ENCODE measurements at places on chromosomes 5 and 9.

DNA sequence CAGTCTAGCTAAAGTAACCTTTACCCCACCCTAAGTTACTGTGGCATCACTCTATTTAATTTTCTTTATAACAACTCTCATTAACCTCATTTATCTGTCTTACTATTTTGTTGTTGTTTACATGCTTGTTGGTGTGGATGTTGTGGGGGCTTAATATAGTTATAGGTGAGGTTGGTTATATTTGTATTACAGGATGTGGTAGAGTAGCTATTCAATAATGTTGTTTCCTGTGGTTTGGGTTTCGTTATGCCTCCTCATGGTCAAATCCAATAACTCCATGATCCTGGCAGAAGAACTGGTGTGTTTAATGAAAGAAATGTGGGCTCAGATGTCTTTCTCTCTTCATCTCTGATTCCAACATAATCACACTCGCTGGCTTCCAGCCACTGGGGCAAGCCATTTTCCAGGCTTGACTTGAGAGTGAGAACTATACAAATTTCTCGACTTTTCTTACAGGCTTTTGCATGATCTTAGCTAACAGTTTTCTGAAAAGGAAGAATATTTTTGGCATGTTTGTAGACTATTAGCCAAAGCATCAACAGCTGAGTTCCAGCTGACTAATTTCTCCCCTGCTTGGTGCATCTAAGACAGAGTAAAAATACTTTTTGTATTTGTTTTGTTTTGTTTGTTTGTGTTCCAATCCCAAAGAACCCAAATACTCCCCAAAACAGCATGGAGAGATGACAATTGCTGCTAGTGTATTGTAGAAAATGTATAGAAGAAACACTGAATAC lies 303.7 kb upstream of the PAPPA start:
- no peak for DNase-seq

DNA sequence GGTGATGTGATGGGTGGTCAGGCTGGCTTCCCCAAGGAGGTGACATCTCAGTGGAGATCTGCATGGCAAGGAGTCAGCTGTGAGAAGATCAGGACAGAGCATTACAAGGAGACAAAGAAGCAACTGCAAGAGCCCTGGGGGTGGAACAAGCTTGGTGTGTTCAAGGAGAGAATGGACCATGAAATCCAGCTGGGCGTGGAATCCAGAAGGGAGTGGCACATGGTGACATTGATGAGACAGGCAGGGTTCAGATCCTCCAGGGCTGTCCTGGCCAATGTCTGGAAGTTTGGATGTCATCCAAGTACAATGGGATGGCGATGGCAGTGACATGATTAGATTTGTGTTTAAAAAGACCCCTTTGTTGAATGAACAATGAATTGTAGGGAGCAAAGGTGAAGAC lies 175.6 kb downstream of the MACROH2A1 start:
- DNase-seq, result no peak

DNA sequence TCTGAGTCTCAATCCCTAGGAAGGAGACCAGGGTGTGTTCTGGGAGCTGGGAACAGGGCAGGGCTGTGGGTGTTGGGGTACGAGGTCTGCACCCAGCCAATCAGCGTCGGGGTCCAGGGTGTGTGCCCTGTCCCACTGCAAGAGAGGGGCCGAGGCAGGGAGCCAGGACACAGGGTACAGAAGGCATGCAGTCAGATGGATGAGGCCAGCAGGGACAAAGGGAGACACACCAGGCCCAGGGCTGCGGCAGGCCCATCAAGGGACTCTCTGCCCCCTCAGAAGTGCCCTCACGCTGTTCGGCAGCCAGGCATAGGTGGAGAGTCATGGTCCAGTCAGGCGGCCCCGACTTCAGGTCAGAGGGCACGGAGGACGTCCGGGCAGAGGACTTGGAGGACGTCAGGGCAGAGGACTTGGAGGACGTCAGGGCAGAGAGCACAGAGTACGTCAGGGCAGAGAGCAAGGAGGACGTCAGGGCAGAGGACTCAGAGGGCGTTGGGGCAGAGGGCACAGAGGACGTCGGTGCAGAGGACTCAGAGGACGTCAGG lies 28.8 kb upstream of the ADAMTS2 start:
- no peak for DNase-seq

DNA sequence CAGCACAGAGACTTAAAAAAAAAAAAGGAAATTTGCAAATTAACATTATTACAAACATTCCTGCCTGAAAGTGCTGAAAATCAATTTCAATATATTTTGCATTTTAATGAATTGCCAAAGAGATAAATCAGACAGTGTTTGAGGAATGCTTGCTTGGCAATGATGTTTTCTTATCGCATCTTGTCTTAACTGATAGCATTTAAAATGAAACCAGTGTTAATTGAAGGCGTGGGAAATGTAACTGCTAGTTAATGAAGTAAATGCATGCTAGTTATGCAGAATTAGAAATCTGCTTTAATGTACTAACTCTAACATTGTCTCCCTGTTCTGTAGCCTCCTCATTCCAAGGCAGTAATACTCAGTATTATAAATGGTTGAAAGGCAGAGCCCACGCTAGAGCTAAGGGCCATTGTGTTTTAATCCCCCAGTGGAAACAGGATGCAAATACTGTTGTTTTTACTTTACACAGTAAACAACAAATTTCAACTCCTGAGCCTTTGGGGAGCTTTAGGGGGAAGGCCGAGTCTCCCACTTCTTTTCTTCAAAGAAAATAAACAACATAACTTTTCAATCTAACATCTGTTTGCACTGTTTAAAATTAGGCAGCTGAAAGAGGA lies 586.9 kb downstream of the TLE4 start:
- no peak for DNase-seq

GRCh38 chr5:68954618-68954910 lies 139.2 kb upstream of the SLC30A5 start:
- DNase-seq, result no peak

DNA sequence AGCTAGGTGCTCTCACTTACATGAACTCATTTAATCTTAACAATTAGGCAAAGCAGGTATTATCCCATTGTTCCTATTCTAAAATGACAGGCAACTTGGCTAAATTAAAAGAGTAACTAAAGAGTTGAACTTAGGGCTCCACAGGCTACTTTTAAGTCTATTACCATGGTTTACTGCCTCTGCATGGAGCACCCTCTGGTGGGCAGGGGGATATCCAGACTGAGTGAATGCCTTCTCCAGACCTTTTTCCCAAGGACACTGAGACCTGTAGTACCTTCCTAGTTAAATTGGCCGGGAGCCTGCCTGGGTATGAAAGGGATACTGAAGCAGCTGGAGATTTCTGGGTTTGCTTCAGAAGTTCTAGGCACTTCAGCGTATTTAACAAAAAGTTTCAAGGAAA lies 238.1 kb downstream of the ELAVL2 start:
- no peak for DNase-seq

DNA sequence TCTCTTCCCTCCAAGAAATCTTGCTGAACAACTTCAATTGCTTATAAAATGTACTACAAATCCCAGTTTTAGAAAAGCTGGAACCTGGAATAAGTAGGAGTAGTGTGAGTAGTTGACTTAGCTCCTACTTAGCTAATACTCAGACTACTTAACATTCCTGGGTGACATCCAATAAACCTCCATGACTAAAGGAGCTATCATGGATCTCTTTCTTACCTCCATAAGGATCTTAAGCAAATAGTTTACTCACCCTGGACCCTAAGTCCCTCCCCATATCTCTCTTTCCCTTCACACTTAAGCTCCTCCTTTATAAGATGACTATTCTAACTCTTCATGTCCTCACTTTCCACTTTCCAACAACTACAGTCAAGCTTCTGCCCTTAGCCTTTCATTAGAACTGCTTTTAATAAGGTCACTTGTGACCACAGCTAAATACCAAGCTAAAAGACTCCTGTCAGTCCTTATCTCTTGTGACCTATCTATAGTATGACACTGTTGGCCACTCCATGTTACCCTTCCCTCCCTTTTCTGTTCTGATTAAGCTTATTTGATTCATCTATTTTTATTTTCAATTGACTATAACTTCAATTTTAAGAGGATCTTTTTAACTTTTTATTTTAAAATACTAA lies 194.9 kb downstream of the RFX3 start:
- DNase-seq, result no peak

DNA sequence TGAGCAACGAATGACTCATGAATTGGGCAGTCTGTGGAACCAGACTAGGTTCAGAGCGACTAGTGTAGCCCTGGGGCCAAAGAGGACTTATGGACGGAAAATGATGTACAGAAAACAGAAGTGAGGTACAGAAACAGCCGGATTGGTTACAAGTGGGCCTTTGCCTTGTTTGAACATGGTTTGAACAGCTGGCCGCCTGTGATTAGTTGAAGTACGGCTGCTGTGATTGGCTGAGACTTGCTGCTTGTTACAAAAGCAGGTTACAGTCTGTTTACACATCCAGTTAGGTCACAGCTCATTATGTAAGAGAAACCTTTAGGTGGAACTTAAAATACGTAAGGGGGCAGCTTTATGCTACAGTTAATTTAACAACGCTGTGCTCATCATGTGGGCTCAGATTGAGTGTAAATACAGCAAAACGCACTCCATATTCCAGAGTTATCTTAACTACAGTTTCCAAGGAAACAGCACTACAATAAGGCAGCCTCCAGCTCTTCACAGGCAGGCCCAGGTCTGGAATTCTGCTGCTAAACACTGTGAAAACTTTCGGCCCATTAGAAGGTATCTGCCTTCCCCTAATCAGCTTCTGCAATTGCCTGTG lies 6.5 kb downstream of the AMACR start:
- DNase-seq, result no peak

DNA sequence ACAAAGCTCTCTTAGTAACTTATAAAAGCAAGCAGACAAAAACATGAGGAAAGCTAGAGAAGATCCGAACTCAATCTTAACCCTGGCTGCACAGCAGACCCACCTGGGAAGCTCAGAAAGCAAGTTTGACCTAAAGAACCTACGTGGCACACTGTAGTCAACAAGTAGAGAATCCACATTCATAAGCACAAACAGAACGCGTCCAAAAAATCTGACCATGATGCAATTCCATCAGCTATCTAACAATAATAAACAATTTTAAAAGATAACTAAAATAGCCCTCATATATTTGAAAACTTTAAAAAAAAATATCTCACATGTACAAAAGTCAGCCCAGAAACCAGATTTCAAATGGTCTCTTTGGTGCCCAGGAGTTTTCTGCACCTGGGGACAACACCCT lies 4.6 kb downstream of the LMAN2 start:
- no peak for DNase-seq

GRCh38 chr9:107488375-107489143 lies 1.0 kb downstream of the KLF4 start:
- DNase-seq, result peak; percentile 68

- no peak for DNase-seq
Measured at GRCh38 chr9:87406543-87407166, 91.0 kb upstream of the DAPK1 start.

DNA sequence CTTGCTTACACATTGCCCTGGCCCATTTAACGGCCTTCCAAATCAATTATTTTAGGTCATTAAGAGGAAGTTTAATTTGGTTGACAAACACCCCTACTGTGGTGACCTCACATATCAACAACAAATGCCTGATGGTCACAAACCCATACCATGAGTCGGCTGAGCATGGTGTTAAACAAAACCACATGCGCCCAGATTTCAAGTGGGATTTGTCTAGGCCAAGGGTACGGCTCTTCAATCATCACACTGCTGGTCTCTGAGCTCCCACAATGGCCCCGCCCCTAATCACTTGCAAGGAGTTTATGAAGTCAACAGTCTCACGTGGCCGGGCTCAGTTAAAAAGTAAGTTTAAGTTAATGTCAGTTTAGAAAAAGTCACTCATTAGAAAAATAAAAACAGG lies 243.8 kb downstream of the CRB2 start:
- no peak for DNase-seq

DNA sequence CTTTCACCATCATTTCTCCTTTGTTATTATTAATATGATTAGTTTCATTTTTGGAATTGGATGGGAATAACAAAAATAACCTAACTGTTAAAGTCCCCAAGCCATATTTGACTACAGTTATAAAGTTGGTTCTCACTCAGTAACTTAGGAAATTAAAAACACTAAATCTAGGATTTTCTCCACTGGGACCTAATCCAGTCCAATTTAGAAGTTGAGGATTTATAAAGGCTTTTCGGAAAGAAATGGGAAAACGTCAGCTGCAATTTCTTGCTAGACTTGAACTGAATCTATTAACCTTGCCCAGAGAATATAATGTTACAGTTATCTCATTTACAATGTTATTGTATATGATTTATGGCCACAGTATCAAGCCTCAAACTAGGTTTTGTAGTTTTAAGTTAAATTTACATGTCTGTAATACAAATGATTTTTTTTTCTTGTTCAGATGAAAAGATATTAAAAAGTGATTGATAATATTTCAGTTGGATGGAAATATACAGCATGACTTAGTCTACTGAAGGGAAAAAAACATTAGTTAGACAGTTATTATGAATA lies 524.3 kb upstream of the GRAMD2B start:
- DNase-seq, result no peak

- DNase-seq, result no peak
Measured at GRCh38 chr9:135776893-135777622, 75.1 kb downstream of the KCNT1 start.

DNA sequence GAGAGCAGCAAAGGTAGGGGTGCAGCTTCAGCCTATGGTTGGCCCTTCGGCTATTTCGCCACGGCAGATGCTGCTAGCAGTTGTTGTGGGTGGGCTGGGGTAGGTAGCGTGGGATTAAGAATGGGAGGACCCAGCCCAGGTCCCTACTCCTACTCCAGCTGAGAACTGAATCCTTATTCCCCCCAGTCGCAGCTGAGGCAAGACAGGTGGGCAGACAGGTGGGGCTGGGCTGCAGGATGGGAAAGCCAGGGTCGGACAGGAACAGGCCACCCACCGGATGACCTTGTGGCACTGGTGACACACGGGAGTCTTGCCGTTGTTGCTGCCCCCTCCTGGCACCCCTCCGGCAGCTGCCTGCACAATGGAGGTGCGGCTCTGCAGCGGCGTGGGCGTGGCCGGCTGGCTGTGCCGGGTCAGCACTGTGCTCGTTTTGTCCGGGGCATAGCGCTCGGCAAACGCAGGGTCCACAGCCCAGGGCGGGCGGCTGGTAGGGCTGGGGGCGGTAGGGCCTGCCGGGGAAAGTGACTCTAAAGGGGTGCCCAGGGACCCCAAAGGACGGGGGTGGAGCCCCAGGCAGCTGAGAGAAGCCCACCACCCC lies 8.2 kb downstream of the PDLIM7 start:
- no peak for DNase-seq

DNA sequence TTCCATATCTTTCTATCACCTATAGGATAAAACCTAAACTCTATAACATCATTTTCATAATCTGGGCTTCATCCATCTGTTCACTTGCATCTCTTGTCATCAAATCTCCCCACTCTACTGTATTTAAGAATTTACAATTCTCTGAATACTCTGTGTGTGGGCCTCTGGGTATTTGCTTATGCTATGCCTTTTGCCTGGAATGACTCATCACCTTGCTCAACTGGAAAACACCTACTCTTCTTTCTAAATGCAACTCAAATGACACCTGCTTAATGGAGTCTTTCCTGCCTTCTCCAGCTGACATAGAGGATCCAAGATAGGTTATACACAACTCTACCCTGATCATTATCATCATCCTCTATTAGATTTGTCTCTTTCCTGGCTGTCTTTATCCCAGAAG lies 421.7 kb downstream of the SPATA31D1 start:
- DNase-seq, result peak; percentile 13

DNA sequence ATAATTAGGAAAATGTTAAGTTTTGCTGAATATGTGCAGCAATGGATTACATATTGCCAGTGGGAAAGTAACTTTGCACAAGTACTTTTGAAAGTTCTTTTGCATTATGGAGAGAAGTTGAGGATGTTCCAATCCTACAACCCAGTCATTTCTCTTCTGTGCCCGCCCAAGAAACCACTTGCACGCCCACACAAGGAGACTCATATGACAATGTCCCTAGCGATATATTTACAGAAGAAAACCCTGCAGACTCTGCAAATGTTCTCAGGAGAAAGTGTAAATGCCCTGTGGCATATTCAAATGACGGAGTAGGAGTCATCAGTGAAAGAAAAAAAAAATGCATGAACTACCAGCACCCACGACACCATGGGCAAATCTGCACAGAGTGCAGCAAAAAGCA lies 356.5 kb downstream of the CTNND2 start:
- DNase-seq, result no peak

Data from AG08396 (cell line).